CD4-positive, alpha-beta T cell treated with Interleukin-15 for 1 hour (primary cell): ENCODE measurements at places on chromosomes 16 and 17.

DNA sequence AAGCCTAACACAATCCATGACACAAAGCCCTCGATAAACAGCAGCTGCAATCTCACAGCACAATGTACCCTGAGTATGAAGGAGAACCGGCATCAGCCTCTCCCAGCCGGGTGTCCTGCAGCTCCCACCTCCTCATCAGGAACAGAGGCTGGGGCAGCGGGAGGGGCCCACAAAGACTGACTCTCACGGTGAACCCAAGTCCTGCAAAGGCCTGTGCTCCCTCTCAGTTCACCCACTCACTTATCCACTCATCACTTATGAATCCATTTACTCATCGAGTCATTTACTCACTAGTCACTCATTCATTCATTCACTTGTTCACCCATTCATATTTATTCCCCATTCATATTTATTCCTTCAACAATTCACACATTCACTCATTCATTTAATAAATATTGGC, 11.6 kb downstream of the ZNF423 start:
- no peak for DNase-seq

DNA sequence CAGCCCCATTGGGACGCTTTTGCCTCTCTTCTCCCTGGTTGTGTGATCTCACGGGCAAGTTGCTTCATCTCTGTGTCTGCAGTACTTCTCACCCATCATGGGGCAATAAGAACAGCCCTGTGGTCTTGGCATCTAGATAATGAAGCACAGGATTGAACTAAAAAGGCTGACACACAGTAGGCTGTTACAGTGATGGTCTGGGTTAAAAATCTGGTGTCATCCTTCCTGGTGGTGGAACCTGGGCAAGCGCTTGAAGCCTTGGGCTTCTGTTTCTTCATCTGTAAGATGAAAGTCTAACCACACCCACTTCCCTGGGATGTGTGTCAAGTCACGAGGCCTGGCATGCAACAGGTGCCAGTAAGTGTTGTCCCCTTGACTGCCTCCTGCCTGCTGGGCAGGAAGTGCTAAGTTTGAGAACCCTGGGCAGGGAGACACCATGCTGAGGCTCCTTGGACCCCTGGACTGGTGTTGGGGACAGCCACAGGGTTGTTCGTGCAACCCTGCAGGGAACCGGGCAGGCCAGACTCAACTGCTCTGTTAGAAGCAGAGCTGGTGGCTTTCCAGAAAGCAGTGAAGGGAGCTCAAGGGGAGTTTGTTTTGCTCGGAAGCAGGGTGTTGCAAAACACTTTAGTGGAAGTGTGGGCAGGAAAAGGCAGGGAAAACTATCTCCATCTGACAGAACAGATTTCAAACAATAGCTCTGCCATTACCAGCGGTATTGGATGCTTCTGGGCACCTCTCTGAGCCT, 5.9 kb upstream of the MAP2K3 start:
- peak; percentile 54 for DNase-seq

DNA sequence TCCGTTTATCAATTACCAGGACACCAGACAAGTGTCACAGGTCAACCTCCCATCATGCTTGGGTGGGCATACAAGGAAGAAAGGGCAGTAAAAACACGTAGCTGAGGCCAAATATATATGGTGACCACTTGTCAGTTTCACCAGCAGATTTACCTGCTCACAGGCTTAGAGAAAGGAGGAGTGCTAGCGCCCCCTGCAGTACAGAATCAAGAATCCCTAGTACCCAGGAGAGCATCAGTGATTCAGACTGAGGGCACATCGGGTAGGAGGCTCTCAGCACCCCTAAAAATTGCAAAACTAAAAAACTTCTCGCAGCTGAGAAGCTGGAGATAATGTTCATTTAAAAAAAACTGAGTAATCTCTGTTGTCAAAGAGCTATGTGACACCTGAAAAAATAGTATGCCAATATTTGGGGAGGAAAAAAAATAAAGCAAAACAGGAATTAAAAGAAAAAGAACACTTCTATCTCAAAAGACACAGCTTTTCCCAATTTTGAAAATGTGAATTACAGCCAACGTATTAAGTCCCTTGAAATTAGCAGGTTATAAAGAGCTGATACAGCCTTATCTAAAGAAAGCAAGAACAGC, 21.2 kb upstream of the MON1B start:
- DNase-seq: no peak

GRCh38 chr17:17236295-17237025, 508 bp downstream of the FLCN start:
- DNase-seq: no peak

- peak; percentile 49 for DNase-seq
These were observed 12.5 kb downstream of the RARA start for GRCh38 chr17:40321524-40321929.

- DNase-seq: no peak
These were observed 7.5 kb downstream of the NFE2L1 start for GRCh38 chr17:48055531-48056245.

- DNase-seq: no peak
These were observed 1.5 kb upstream of the PRR29 start for GRCh38 chr17:63996430-63997182.

DNA sequence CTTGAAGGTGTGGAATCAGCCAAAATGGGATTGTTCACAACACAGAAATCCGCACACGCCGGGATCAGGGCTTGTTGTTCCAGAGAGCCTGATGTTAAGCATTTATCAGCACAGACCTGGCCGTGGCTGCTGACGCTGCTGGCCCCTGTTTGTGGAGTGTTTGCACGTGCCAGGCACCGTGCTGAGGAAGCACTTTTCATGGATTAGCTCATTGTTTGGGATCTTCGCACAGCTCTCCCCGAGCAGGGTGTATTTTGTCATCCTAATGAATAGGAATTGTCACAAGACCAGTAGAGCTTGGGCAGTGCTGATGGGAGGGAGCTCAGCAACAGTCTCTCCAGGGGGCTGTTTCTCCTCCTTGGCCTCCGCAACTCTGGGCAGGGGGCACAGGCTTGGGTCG, 160.4 kb upstream of the PLCG2 start:
- DNase-seq: no peak

DNA sequence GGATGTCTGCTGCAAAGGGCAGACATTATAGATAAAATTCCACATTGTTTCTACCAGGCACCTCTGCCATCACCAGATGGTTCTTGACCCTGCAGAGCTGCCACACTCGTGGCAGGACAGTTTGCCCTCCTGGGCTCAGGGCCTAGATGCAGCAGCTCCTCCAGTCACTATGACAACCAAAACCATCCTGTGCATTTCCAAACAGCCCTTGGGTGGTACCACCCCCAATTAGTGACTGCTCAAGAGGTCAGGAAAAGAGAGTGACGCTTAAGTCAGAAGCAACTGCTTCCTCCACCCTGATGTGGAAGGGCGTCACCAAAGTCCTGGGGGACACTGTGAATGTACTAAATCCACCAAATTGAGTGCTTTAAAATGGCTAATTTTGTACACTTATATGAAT, 109.2 kb downstream of the C16orf95 start:
- no peak for DNase-seq

GRCh38 chr16:50651835-50652438, 29.2 kb downstream of the SNX20 start:
- DNase-seq: no peak

GRCh38 chr17:77821114-77821513, 137.4 kb upstream of the TNRC6C start:
- DNase-seq: no peak

GRCh38 chr17:50252781-50253180, 21.5 kb upstream of the TMEM92 start:
- no peak for DNase-seq

- no peak for DNase-seq
These were observed 142.7 kb upstream of the GNAO1 start for GRCh38 chr16:56048425-56049105.

- no peak for DNase-seq
These were observed 28.4 kb upstream of the EMP2 start for GRCh38 chr16:10608687-10609401.

- DNase-seq: no peak
These were observed 320.8 kb downstream of the SLC39A11 start for GRCh38 chr17:72771734-72772133.

- peak; percentile 13 for DNase-seq
These were observed 94.3 kb downstream of the TBC1D16 start for GRCh38 chr17:79941088-79942010.

DNA sequence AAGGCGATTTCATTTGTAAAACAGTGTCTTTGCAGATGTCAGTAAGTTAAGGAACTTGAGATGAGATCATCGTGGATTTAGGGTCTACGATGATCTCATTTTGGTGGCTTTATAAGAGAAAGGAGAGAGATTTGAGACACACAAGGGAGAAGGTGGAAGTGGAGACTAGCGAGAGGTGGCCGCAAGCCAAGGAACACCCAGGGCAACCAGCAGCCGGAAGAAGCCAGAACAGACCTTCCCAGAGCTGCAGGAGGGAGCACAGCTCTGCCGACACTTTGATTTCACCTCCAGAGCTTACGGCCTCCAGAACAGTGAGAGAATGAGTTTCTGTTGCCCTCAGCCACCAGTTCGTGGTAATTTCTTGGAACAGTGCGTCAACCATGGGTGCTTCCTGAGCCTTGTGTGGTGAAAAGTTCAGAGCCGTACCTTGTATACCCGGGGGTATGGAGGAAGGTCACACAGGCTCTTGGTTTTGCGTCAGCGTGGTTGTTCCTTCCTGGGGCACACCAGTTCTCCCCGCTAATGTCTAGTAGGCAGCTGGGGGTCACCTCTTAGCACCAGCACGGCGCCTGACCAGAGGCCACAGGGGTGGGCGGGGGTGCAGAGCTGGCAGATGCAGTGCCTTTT, 12.9 kb upstream of the SEC14L1 start:
- DNase-seq: peak; percentile 85

GRCh38 chr17:8366231-8366630, 10.3 kb downstream of the KRABD2 start:
- DNase-seq: no peak

- DNase-seq: no peak
These were observed 22.3 kb upstream of the G6PC1 start for GRCh38 chr17:42878123-42878880.

DNA sequence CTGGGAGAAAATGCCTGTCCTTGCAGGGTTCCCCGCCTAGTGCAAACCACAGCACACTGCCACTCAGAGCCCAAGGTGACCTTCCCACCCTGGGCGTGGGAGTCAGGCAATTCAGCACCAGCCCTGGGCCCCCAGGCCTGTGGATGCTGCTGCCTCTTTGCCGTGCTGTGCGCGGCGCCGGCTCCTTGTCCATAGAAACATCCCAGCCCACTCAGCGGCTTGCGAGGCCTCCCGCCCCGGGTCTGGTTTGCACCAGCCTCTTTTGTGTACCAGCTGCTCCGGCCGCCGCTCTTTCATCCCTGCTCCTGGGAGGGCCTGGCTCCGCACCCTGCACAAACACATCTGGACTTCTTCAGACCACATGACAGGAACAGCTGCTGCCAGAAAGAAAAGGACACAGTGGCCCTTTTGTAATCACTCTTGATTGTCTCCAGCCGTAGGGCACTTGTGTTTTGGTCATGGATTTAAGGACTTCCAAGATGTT, 75.4 kb upstream of the SDK2 start:
- no peak for DNase-seq

DNA sequence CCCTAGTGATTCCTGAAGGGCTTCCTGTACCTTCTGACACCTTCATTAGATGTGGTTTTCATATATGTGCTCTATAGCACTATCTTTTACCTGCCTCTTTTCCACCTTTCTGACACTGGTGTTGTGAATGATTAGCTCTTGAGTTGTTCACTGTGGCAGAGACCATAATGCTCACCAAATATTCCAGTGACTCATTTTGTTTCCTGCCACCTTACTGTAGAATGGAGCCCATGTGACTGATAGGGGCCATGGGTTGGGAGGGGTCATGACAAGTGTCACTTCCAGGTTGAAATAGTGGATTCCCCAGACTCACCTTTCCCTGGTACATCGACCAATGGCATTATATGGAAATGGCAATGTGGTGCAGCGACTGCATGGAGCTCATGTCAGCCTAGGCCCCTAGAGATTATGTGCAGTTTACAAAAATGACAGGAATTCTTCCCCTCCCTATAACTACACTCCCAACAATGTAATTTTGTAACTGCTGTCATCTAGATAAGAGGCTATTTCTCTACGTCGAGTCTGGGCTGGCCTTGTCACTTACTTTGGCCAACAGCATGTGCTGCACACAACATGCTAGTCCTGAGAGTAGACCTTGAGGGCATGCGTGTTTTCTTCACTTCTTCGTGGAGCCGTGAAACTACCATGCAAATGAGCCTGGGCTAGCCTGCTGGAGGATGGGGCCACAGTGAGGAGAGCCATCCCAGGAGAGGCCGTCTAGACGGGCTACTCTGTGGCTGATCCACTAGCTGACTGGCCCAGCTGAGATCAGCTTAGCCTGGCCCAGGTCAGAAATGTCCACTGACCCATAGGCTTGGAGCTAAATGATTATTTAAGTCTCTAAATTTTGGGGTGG, 409.5 kb downstream of the CA10 start:
- no peak for DNase-seq

DNA sequence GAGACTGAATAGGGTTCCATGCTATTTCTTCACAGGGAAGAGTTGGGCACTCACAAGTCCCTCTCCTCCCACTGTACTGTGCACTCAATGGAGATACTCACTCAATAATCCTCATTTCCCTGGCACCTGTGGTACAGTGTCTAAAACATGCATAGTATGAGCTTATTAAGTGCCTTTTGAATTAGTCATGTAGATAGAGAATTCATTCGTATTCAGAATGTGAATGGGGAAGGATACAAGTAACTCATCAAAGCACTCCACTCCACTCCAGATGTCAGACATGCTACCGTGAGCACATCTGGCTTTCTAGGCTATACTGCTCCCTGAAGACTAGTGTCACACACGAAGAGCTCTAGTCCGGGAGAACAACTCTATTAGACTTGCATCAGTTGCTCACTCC, 6.3 kb downstream of the C17orf75 start:
- DNase-seq: no peak

GRCh38 chr17:65155622-65156021, 18.5 kb downstream of the RGS9 start:
- no peak for DNase-seq

GRCh38 chr17:48054238-48055185, 6.4 kb downstream of the NFE2L1 start:
- DNase-seq: no peak

DNA sequence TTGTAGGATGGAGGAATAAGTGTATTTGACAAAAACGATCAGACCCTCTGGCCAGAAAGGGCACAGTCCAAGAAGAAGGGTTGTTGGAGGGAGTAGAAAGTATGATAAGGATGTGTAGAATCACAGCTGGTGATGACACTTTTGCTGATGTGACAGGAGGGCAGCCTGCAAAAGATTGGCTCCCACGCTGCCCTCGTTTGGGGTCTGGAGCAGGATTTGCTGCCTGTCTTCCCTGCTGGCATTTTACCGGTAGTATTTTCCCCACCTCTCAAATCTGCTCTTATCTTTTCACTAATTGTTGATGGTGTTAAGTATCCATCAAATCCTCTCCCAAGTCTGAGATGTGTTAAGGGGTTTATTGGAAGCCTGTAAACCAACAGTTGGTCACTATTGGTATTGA, 208.8 kb downstream of the CCDC182 start:
- no peak for DNase-seq

GRCh38 chr17:41864498-41864835, 756 bp downstream of the KLHL11 start:
- DNase-seq: no peak

- peak; percentile 53 for DNase-seq
These were observed 192.7 kb downstream of the RPTOR start for GRCh38 chr17:80737106-80738019.

GRCh38 chr17:67246653-67247415, 1.8 kb upstream of the HELZ start:
- DNase-seq: peak; percentile 26

- no peak for DNase-seq
These were observed 6.8 kb downstream of the DNASE1L2 start for GRCh38 chr16:2243031-2243528.
